Naive thymus-derived CD8-positive, alpha-beta T cell (primary cell): ENCODE measurements at places on chromosomes 12 and 14. TPM values are rescaled to one million over a fixed set of nuclear protein-coding genes. Genes with fewer than 3 reads are reported as not detected.

Gene DHRS4
- 16.9 TPM for total RNA-seq

Gene RNF10
- 246 TPM for total RNA-seq

Gene CFAP251
- 0.82 TPM for total RNA-seq

Gene PRH2
- not detected for total RNA-seq

Gene GPD1
- 1.5 TPM for total RNA-seq

Gene DAO
- not detected for total RNA-seq

DNA sequence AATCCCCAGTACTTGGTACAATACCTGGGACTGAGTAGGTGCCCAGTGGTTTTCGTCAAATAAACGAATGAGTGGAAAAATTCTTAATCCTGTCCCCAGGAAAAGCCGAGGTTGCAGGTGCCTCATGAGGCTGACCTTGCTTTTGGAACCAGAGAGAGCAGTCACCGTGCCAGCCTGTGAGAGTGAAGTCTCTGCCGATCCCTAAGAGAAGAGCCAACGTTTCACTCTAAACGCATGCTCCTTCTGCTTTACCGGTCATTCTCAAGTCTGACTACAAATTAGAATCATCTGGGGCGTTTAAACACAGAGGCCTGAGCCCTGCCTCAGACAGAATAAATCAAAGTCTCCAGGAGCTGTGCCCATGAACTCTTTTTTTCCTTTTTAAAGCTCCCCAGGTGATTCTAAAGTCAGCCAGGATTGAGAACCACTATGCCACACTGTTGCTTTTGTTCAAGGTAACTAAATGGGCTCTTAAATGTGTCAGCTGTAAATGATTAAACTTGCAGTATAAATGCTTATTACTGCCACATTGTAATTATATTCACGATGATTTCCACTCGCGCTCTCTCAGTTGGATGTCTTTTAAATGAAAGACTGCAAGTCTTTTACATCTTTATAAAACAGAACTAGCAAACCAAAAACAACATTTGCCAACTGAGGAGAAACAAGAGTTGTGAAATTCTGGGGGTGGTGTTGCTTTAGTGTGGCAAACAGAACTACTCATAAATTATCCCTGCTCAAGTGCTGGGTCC is 26.9 kb downstream of the TCP11L2 start:
- no peak for DNase-seq
- no peaks in the 10 kb centered on the region for H3K4me1 ChIP-seq
- H3K36me3 ChIP-seq, result peaks cover 9% of the 10 kb centered on the region
- H3K27ac ChIP-seq, result no peak overlapping the region

- no peaks in the 10 kb centered on the region for H3K27me3 ChIP-seq
- H3K4me1 ChIP-seq, result no peaks in the 10 kb centered on the region
- DNase-seq, result no peak
- H3K4me3 ChIP-seq, result no peak overlapping the region
- H3K27ac ChIP-seq, result no peak overlapping the region
Observed at GRCh38 chr12:123519141-123520001, 14.1 kb downstream of the RILPL1 start.

GRCh38 chr12:52559979-52560378 is 7.0 kb upstream of the KRT71 start:
- H3K4me3 ChIP-seq, result no peak overlapping the region
- no peak overlapping the region for H3K27ac ChIP-seq
- DNase-seq, result no peak
- H3K4me1 ChIP-seq, result peaks cover 7% of the 10 kb centered on the region

DNA sequence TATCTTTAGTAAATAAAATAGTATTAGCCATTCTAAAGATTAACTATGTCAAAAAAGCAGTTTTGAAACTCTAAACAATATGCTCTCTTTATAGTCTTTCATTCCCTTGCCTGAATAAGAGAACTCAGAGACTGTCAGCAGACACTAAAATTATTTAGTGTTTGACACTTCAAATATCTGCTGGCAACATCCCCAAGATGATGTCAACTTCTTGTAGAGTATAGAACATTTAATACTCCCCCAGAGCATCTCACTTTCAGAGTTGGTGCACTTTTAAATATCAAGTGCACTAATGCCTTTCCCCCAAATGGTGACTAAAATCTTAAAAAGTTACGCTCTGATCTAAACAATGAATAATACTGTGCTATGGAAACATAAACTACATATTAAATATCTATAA is 374.9 kb downstream of the SLC6A15 start:
- no peaks in the 10 kb centered on the region for H3K36me3 ChIP-seq
- H3K4me1 ChIP-seq, result no peaks in the 10 kb centered on the region
- no peaks in the 10 kb centered on the region for H3K27me3 ChIP-seq
- DNase-seq, result no peak
